ENCODE measurements at places on chromosomes 11 and 22.

GRCh38 chr11:129278586-129279319, 86.6 kb upstream of the ARHGAP32 start:
- DNase-seq, result peak; percentile 15

DNA sequence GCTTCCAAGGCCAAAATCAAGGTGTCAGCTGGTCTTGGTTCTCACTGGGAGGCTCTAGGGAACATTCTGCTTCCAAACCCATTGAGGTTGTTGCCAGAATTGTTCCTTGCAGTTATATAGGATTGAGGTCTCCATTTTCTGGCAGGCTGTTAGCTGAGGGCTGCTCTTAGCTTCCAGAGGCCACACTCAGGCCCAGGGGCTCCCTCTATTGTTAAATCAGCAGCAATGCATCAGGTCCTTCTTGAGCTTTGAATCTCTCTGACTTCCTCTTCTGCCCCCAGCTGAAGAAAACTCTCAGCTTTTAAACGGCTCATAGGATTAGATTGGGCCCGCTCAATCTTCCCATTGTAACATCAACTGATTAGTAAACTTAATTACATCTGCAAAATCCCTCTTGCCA, 39.3 kb upstream of the BSX start:
- DNase-seq, result peak; percentile 37

DNA sequence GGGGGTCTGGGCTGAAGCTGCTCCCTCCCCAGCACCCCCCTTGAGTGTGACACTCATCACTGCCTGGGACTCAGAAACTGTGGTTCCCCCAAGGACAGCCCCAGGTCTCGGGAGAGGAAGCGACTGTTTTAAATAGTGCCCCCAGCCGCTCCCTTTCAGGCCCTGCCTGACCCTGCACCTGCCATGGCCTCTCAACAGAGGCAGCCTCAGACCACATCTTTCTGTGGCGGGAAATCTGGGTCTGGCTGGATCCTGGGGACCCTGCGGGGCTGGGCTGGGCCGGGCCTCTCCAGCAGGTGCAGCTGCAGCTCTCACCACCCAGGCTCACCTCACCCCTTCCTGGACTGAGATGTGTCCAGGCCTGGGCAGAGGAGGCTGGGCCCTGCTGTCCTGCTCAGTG, 3.7 kb upstream of the IGLL1 start:
- no peak for DNase-seq

DNA sequence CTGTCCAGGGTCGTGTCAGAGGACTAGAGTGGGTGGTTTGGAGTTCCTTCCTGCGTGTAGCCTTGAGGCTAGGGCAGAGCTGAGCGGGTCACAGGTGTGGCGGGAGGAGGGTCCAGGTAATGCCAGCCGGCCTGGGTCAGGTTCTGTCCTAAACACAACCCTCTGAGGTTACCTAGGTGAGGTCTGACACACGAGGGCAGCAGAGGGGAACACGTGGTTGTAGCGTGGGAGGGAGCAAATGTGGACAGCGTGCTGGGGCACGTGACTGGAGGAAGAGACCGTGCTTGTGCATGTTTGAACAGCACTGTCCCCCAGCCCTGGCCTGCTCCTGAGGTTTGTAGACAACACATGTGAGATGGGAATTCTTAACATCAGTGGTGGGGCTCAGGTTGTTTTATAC, 13.1 kb downstream of the MOV10L1 start:
- DNase-seq, result no peak

- DNase-seq, result no peak
Measured at GRCh38 chr11:17502630-17503029, 26.0 kb upstream of the ABCC8 start.

DNA sequence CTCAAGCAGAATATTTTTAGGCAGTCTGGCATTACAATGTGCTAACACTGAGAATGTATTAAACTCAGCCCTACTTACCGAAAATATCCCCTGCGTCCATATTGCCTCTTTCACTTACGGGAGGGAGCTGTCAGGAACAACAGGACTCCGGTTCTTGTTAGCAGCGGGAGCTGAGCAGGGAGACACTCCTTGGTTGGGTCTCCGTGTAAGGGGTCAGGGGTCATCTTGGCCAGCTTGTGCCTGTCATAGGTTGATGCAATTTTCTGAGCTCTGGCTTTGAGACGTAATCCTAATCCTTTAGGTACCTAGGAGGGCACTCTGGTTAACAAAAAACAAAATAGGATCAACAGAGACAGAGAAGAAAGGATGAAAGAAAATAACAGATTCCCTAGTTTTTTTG, 1477.2 kb downstream of the BRD1 start:
- no peak for DNase-seq

DNA sequence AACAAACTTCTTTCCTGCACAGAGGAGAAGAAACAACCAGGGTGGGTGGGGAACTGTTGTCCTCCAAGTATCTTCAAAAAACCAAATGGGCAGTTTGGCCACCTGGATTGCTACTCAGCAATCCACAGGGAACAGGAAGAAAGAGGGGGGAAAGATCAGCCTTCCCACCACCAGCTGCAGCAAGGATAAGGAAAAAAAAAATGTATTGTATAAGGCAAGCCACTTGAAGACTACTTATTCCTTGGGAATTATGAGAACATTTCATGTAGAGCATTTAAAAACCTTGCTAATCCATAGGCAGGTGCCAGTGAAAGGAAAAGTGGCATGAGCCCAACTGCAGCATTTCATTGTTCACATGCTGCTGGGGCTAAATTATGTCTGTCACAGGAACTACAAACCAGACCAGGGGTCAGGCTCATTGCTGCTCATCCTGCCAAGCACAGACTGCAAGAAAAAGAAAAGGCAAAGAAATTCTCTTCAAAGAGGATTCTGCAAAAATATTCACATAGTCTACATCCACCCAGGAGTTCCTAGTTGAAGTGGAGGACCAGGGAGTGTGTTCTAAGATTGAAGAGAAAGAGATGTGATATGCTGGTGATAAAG, 2.2 kb downstream of the RAB30 start:
- no peak for DNase-seq

DNA sequence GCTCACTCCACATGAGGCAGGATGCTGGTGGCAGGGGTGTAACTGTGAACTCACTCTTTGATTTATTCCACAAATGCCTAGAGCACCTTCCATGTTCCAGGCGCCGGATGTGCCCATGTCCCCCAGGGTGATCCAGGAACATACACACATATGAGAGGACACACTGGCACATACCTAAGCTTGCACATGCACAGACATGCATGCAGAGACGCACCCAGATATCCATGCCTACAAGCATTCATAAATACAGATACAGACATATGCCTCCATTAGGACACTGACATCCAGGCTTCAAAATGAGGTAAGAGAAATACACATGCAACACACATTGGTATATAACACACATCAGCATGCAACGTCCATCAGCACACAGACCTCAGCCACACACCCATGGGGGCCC, 4.5 kb downstream of the OSM start:
- no peak for DNase-seq

DNA sequence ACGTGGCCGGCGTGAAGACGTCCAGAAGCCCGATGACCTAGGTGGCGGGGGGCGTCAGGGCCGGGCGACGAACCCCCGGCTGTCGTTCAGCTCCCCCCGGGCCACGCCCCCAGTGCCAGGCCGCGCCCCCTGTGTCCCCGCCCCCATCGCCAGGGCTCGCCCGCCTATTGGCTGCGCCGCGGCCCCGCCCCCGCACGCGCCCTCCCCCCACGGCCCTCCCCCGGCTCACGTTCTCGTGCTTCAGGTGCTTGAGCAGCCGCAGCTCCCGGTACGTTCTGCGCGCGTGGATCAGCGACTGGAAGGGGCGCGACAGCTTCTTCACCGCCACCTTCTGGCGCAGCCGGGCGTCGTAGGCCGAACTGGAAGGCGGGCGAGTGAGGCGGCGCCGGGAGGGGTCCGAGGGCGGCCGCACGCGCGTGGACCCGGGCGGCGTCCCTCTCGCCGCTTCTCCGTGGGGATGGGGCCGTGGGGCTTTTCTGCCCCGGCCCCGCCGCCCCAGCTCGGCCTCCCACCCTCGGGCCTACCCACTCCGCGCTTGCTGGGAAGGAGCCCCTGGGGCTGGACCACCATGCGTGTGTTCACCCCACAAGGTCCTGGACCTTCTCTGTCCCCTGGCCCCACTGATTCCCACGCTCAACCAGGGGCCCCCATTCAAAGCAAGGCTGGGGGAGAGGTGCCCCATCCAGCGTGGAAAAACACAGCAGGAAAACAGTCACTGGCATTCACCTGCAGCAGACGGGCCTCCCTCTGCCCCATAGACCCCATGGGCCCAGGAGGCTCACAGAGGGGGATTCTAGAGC, 2.4 kb downstream of the MAPK11 start:
- no peak for DNase-seq

DNA sequence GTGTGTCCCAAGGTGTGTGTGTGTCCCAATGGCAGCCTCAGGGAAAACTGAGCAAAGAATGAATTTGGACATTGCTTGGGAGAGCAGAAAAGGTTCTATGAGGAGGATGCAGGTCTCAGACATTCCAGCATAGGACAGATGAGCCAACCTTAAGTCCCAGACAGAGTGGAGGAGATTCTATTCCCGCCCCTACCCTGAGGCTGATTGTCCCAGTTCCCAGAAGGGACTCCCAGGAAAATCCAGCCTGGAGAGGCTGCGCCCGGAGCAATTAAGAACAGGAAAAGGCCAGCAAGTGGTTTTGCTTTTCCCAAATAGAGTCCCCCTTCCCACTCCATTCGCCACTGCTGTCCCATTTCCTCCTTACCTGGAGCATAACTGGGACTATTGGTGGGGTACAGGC, 54.1 kb downstream of the RELT start:
- DNase-seq, result no peak

DNA sequence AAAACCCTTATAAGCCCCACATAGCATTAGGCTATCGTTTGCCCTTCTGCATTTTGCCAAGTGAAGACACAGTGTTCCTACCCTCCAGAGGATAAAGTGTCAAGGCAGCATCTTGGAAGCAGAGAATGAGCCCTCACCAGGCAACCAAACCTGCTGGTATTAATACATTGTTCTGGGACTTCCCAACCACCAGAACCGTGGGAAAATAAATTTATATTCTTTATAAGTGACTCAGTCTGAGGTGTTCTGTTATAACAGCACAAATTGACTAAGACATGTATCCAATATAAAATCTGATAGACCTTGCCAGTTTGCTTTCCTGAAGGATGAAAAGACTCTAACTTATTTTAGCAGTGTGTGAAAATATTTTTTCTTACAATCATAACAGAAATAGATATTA, 792.5 kb upstream of the LRRC4C start:
- DNase-seq, result no peak

GRCh38 chr11:105033343-105033742, 1.6 kb downstream of the CASP1 start:
- no peak for DNase-seq

DNA sequence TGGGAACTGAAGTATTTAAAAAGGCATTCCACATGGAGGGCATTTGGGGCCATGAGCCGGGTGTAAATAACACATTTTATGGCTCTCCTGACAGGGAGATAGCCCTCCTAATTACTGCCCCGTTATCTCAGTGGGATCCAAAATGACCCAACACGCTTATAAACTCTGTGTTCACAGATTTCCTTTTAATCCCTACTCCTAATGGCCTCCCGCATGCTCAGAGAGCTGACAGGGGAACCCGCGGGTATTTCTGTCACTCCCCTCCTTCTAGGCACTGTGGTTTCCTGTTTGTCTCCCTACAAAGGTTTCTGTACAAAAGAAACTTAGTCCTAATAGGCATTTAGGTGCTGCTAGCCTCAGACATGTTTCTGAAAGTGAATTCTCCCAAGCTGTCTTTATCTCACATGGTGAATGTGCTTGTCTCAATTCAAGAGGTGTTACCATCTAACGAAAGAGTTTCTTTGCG, 202.8 kb upstream of the SEZ6L start:
- no peak for DNase-seq

GRCh38 chr22:48632646-48633246, 1194.9 kb downstream of the BRD1 start:
- DNase-seq, result no peak

DNA sequence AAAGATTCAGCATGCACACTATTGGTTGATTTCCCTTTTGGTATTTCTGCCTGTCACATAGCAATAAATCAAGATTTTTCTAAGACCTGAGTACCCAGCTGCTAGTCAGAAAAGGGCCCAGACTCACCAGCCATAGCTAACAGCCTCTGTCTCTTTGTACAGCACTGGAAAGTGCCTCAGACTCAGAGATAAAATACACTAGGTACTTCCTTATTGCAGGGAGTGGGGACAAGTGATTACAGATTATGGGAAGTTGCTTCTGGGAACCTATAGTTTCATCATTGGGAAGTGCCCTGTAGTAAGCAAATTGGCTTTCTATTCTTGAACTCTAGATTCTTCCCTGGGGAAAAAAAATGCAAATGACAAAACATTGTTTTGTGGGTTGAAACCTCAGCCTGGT, at the start of gene CASP5:
TSS of gene CASP5 (minus strand) at position 166 of the 400 bp plus-strand sequence. CDS start at position 134, 32 bp downstream.
- no peak for DNase-seq

- DNase-seq, result no peak
Measured at GRCh38 chr11:131998020-131998419, 627.6 kb downstream of the NTM start.

- peak; percentile 74 for DNase-seq
Measured at GRCh38 chr11:72787216-72788104, 6.4 kb downstream of the STARD10 start.

GRCh38 chr11:57649826-57650738, at the start of gene YPEL4:
YPEL4 (minus strand) TSS chr11:57649912; CDS start chr11:57647107, 2,805 bp downstream.
- DNase-seq, result no peak

DNA sequence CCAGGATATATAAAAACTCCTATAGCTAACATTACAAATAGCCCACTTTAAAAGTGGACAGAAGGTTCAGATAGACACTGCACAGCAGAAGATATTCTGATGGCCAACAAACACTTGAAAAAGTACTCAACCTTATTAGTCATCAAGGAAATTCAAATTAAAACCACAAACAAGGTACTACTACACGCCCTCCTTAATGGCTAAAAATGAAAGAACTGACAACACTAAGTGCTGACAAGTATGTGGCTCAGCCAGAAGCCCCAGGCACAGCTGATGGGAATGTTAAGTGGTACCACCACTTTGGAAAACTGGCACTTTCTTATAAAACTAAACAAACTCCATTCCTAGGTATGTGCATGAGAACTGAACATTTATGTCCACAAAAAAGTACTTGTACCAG, 320.1 kb downstream of the TBC1D22A start:
- DNase-seq, result no peak

DNA sequence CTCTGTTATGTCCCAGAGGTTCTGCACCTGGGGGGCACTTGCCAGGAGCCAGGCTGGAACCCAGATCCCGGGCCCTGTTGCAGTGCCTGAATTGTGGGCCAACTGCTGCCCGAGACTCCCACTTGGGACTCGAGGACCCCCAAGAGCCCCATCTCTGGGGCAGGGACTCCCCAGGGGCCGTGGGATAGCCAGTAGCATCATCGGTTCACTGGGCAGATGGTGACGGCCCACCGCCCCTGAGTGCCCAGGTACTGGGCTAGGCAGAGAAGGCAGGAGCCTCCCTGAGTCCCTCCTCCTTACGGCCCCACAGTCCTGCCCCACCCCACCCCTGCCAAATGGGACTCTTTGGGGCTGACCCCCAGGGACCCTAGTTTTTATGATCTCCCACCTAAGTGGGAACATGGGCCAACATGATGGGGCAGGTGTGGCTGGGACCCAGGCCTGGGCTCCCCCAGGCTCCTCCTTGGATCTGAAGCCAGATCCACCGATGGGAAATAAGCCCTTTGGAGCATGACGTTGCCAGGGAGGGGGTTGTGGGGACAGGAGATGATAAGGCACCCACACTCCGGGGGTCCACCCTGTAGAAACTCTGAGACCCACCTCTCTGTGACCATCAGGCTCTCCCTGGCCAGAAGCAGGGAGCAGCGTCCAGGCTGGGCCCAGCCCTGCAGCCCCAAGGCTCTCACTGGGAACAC, 94.5 kb upstream of the FGF3 start:
- no peak for DNase-seq

GRCh38 chr22:33535937-33536875, 384.1 kb downstream of the LARGE1 start:
- DNase-seq, result no peak

- DNase-seq, result no peak
Measured at GRCh38 chr11:83835423-83835822, 549.3 kb upstream of the CCDC90B start.
